Stimulated activated CD8-positive, alpha-beta memory T cell treated with anti-CD3 and anti-CD28 coated beads, Interleukin-4, amount 100 ng/mL, for 48 hours (primary cell): ENCODE measurements at places on chromosomes 5 and 9.

GRCh38 chr9:129832982-129833381 is 2.1 kb downstream of the C9orf78 start:
- DNase-seq: no peak

DNA sequence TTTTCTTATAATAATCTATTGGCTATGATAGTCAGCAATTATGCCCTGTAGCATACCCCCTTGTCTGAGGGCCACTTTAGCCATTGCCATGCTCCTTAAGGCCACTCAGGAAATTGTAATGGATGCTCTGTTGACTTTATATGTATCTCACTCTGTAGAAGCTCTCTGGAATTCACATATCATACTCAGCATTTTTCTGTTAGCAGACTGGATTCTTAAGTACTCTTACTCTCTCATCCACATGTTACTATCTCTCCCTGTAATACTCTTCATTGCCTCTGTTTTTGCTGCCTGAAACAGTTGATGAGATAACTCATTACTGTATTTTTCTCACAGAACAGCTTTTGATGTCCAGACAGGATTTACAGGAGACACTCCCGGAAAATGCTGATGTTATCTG is 24.2 kb downstream of the TMEM232 start:
- DNase-seq: no peak

DNA sequence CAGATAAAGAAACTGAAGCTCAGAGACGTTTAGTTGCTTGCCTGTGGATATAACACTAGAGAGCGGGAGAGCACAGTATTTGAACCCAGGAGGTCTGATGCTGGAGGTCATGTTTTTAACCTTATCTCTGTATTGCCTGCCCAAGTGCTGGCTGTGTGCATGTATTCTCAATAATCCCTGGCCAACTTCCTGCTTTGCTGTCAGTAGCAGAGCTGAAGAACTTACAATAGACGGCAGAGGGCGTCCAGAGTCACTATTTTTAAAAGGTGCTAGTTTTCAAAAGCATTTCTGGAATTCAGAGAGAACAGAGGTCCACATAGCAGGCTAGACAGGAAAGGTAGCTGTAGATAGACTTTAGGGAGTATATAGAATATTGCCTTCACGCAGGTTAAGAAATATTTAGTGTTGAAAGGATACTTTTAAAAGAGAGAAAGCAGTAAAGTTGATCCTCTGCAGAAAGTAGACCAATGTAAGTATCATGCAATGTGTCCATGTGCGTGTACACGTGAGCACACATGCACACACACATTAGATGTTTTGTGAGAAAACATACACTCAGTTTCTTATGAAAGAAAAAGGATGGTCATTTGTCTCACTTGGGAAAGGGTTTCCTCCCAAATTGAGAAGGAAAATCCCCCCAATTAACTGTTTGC is 46.3 kb downstream of the PTCD2 start:
- DNase-seq: peak; percentile 37

GRCh38 chr9:61670616-61671015 is 480.8 kb downstream of the SPATA31A7 start:
- no peak for DNase-seq

DNA sequence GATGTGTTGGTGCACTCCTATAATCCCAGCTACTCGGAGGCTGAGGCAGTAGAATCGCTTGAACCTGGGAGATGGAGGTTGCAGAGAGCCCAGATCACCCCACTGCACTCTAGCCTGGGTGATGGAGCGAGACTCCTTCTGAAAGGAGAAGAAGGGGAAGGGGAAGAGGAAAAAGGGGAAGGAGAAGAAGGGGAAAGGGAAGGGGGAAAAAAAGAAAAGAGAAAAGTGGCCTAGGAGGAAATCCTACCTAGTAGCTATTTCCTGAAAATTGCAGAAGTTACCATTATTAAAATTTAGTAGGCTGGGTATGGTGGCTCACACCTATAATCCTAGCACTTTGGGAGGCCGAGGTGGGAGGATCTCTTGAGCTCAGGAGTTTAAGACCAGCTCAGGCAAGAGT is 67.4 kb downstream of the ARRDC3 start:
- no peak for DNase-seq

DNA sequence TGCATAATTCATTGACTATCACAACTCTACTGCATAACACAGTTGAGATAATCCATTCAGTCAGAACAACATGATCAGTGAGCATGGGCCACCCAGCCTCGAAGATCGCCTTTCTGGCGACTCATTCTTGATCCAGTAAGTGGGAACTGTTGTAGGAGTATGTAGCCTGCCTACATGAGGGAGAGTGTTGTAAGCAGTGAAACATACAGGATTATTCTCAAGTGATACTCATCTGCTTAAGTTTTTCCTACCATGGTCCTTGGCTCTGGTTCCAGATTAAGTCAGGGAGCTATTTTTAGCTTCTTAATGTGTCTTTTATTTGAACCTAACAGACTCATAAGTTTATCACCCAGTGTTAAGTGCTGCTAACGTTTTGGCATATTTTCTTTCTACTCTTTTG is 44.0 kb downstream of the TNPO1 start:
- no peak for DNase-seq

DNA sequence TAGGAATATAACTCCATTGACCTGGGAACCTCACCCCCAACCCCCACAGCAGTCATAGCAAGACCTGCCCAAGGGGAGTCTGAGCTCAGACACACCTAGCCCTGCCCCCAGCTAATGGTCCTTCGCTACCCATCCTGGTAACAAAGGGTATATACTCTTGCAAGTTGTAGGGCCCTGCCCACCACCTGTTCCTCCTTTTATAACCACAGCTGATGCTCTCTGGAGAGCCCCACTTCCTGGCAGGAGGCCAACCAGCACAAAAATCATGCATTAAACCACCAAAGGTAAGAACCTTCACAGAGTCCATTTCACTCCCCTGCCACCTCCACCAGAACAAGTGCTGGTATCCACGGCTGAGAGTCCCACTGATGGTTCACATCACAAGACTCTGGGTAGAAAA is 1195.3 kb upstream of the SEMA6A start:
- no peak for DNase-seq

DNA sequence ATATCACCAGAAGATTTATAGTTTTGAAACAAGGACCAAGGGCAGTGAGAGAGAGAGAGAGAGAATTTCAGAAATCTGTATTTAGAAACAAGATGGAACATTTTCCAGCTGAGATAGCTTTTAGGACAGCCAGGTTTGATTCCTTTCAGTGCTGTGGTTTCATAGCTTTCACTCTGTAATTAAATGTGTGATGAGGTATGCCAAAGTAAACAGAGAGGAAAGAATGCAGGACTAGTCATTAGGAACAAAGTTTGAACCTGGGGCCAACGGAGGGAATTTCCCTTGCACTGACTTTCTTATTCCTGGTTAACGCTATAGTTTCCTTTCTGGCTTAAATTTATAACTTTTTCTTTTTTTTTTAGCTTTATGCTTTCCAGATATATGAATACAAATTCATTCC is 10.0 kb upstream of the CCL28 start:
- no peak for DNase-seq
